RPMI8226 (cell line): ENCODE measurements at places on chromosomes 5 and 9.

DNA sequence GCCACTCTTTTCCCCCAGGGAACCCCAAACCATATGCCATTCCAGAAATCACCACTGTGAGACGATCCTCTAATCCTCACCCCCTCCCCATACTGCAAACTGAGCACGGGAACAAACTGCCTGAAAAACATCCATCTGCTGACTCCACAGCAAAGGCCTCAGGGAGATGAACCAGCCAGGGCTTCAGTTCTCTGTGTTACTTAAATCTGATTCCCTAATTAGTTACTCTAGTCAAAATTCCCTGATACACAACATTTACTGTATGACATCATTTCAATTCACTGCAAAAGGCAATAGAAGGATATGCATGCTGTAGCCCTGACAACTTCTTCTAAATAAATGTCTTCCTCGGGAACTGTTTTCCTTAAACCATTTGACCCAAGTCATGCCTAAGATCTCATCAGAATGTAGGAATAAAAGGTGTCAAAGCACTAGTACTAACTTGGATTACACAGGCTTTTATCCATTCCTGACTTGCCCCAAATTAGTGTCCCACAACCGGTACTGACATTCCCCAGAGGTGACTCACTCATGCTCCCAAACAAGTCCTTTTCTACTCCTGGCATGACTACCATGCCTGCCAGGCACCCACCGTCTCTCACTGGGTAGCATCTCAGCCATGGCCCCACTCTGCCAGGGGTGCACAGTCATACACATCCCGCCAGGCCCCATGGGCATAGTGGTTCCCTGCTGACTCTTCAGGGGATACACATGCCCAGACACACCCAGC is 35.0 kb downstream of the MTX3 start:
- DNase-seq = no peak

DNA sequence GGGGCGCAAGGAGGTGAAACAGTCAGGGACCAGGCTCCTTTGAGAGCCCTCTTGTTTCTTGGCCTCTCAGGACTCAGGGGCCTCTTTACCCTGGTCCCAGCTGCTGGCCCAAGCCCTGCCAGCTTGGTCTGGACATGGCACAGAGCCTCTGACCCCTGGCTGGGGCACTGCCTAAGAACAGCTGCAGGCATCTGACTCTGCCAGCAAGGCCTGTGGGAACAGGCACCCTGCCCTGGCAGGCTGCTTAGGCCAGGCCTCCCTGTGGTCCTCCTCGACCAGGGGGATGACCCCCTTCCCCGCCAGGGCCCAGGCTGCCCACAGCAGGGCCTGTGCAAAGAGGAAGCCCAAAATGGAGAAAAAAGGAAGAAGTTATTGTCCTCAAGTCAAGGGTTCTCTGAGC is 25.5 kb downstream of the OLFML2A start:
- DNase-seq = no peak

- peak; percentile 37 for DNase-seq
Measured at GRCh38 chr5:54309691-54310432, 511 bp downstream of the ARL15 start.

- no peak for DNase-seq
Measured at GRCh38 chr5:158486566-158486965, 613.1 kb downstream of the EBF1 start.

GRCh38 chr5:3124410-3124809 is 372.9 kb upstream of the IRX2 start:
- DNase-seq = no peak

DNA sequence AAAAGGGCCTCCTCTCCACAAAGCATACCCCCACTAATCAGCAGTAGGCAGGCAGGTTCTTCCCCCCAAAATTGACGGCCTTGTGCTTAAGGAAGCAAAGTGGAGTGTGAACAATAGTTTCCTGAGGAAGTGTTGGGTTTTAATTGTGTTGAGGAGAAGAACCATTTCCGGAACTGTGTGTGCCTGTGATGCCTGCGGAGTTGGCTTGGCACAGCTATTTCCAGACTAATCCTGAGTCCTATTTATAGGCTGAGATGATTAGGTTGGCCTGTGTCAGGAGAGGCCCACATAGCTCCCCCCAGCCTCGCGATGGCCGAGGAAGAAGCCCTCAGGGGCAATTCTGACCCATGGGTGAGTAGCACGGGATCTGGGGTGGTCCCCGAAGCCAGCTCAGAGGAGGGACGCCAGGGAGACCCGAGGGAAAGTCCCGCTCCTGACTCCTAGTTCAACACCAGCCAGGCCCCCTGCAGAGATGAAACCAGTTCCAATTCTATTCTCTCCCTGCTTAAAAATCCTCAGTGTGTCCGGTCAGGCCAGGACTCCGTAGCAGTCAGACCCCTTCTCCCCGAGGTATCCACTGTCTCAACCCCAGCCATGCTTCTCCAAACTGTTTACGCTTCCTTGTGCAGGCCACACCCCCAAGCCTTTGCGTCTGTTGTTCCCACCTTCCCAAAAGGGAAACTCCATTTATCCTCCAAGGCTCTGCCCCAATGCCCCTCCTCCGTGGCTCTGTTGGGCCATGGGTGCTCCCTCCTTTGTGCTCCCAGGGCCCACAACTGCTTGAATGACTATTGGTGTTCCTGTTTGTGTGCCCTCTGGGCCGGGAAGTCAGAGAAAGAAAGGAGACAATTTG is 18.1 kb downstream of the GSN start:
- DNase-seq = no peak

DNA sequence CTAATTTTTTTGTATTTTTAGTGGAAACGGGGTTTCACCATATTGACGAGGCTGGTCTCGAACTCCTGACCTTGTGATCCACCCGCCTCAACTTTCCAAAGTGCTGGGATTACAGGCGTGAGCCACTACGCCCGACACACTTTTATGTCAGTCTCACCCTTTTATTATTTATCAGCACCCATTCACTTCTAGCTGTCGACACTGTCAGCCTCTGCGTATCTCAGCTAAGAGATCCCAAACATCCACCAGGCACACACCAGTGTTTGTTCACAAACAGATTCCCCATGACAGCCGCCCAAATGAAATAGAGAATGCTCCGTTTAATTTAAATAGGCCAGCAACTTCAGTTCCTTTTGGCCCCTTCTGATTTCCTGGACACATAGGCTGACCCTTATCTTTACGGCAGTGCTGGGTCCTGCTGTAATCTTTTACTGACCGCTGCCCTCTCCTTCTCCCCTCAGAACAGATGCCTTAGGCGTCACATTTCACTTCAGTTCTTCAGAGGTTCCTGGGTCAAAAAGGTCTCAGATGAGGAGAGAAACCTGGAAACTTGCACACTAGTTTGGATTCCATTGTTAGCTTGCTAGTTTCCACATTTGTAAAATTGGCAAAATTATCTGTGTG is 43.1 kb upstream of the CKMT2 start:
- no peak for DNase-seq

GRCh38 chr5:65986050-65986451 is 59.7 kb downstream of the ERBIN start:
- no peak for DNase-seq

GRCh38 chr9:129319938-129320481 is 141.9 kb upstream of the IER5L start:
- DNase-seq = no peak

DNA sequence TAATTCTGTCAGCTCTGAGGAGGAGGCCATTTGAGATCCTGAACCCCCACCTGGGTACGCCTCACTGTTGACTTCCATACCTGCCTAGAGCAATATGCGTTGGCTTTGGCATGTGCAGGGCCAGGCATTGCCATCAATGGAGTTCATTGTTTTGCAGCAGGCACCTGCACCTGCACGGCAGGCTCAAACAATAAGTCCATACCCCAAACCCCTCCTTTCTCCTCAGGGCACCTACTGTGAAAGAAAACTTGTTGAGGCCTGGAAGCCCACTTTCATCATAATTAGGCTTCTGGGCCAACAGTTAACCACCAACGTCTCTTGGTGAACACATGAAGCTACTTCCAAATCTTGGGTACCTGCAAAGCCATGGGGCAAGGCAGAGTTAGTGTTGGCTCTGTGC is 238.7 kb downstream of the NFIB start:
- DNase-seq = no peak

- peak; percentile 33 for DNase-seq
Measured at GRCh38 chr5:149550594-149551226, 529 bp downstream of the CSNK1A1 start.

DNA sequence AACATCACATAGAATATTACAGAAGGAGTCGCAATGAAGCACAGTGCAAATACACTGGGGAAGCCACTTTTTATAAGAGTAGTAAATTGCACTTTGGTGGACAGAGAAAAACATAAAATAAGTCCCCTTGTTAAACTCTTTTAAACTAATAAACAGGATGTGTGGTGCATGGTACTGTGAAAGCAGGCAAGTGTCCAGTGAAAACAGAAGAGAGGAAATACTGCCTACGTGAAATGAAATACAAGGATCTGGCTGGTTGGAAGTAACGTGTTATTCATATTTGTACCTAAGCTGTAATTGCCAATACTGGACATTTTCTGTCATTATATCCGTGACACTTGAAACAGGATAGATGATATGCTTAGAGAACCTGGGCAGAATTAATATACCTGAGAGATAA is 191.9 kb upstream of the SLC27A6 start:
- DNase-seq = no peak

GRCh38 chr5:87125766-87126165 is 141.9 kb upstream of the RASA1 start:
- DNase-seq = no peak

DNA sequence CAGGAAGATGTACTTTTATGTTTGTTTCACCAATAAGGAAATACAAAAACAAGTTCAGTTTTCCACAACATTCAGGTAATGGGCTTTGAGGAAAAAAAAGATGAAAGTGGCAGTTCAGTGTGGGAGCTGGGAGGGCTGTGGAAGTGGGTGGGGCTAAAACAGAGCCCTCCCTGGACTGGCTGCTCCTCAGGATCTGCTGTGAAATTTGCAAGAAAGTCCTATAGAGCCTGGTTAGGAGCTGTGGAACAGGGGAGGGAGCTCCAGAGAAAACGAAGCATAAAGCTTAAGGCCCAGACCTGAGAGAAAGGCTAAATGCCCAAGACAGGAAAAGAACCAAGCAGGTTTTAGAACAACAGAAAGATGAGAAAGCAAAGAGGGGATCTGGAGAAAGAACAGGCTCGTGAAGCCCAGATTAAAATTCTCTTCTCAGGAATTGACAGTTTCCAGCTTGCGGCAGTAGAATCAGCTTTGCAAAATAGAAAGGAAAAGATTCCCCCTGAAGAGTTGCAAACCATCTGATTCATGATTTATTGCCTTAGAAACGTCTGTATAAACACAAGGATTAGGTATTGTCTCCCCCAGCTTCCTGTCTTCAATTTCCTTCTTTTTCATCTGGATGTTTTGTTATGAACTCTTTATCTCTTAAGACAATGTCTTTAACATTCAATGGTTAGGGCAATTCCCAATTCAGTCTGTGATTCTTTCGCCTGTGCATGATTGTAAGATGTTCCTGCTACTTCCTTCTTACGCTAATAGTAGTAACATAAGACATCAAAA is 26.3 kb upstream of the CRHBP start:
- no peak for DNase-seq

DNA sequence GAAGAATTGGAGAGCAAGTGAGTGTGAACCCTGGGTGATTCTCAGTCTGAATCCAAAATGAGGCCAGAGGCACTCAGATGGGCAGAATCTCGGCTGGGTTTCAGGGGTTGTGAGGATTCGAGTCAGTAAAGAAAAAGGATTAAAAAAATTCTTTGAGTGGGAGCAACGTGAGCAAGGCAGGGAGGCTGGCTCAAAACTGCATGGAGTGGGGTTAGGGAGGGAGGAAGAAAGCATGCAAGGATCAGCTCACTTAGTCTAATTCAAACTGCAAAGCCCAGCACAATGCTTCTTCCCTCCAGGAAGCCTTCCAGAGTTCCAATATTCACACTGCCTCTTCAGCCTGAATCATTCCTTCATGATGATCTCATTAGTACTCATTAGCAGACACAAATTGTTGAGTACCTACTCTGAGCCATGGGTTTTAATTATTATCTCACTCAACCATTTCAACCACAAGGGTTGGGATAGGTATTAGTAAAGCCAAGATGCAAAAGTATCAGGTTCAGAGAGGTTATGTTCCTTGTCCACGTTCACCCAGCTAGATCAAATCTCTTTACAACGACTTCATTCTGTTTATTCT is 95.8 kb downstream of the BRINP1 start:
- DNase-seq = no peak

DNA sequence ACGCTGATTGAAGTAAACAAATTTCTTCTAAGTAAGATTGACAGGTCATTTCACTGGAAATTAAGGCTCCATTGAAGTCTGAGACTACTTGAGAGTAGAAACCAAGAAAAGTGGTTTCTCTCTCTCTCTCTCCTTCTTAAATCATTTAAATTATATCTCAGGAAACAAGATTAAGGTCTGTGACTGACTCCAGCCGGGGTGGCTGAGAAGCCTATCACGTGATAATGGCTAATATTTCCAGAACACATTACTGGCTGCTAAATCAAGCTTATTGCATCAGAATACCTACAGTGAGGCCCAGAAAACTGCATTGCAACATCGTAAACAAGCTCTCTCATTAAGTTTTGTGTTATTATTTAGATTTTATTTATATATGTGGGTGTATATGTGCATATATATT is 88.4 kb downstream of the PTCD2 start:
- no peak for DNase-seq

DNA sequence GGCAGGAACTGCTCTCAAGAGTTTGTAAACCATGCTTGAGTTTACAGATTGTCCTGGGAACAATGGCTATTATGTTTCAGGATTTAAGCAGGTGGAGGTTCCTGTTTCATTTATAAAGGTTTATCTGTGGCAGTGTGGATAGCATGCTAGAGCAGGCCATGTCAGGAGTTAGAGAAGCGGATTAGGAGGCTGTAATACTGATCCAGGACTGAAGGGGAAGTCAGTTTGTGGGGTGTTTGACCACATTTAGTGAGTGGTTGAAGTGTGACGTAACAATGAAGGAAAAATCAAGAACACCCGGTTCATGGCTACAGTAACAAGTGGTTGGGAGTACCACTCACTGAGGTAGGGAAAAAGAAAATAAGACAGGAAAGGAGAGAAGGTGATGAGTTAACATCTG is 299.0 kb downstream of the TLR4 start:
- DNase-seq = no peak

DNA sequence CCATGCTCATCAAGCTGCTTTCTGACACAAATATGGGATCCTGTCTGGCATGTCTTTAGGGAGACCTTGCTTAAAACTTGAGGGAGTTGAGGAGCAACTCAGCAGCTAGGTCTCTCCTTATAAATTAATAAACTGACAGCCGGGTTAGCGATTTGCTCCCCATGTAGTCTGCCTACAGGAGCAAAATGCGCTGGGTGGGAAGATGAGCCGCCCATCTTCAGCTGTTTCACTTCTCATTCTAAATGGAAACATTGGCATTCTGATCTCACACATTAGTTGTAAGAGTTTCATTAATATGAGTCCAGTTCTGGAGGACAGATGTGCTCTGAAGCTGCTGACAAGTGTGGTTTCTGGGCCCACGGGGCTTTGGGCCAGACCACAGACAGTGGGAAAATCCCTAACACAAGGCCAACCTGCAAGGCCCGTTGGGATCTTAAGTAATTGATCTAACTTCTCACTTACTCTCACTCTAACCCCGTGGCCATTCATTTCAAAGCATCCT is 197.0 kb downstream of the MCTP1 start:
- peak; percentile 93 for DNase-seq
